Suprapubic skin (tissue), 4 donors: ENCODE measurements at places on chromosomes 6 and 20.

DNA sequence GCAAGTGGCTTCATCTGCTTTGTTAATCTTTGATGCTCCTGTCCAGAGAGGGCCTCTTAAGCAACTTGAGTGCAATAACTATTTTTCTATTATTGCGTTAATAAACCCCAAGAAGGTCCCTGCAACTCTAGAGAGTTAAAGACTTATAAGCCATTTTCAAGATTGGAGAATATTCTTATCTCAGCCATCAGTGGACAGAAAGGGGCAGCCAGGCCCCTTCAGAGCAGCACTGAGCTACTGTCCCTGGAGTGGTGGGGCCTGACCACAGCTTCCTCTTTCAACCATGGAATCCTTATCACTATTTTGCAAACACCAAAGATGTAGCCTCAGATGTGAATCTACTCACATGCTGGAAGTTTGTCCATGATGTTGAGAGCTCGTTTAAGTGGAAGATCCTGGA, 2.8 kb upstream of the MAS1L start:
- no peak for DNase-seq
- H3K27ac ChIP-seq, result no peak overlapping the region
- H3K4me1 ChIP-seq, result no peaks in the 10 kb centered on the region
- no peak overlapping the region for H3K4me3 ChIP-seq

GRCh38 chr6:64034910-64035655, 399.5 kb downstream of the PHF3 start:
- no peak overlapping the region for H3K4me3 ChIP-seq
- no peaks in the 10 kb centered on the region for H3K27me3 ChIP-seq
- H3K36me3 ChIP-seq, result no peaks in the 10 kb centered on the region
- H3K4me1 ChIP-seq, result no peaks in the 10 kb centered on the region
- no peak overlapping the region for H3K27ac ChIP-seq

GRCh38 chr6:32047855-32048766, 9.9 kb downstream of the CYP21A2 start:
- no peaks in the 10 kb centered on the region for H3K27me3 ChIP-seq
- peak overlapping the region; percentile 93 for H3K27ac ChIP-seq
- peaks cover 6% of the 10 kb centered on the region for H3K36me3 ChIP-seq
- DNase-seq, result peak; percentile 85
- H3K4me3 ChIP-seq, result no peak overlapping the region

GRCh38 chr6:166724576-166724975, 97.5 kb upstream of the RPS6KA2 start:
- H3K36me3 ChIP-seq, result no peaks in the 10 kb centered on the region
- no peak for DNase-seq
- no peaks in the 10 kb centered on the region for H3K4me1 ChIP-seq
- no peak overlapping the region for H3K4me3 ChIP-seq
- H3K27me3 ChIP-seq, result peaks cover 6% of the 10 kb centered on the region
- H3K27ac ChIP-seq, result no peak overlapping the region

- no peak overlapping the region for H3K27ac ChIP-seq
- H3K36me3 ChIP-seq, result no peaks in the 10 kb centered on the region
- peaks cover 23% of the 10 kb centered on the region for H3K27me3 ChIP-seq
- no peak overlapping the region for H3K4me3 ChIP-seq
- no peak for DNase-seq
Observed at GRCh38 chr6:38813041-38813823, 98.1 kb downstream of the DNAH8 start.

GRCh38 chr20:61953037-61954021, 112.4 kb downstream of the TAF4 start:
- H3K4me1 ChIP-seq, result no peaks in the 10 kb centered on the region
- peaks cover 36% of the 10 kb centered on the region for H3K27me3 ChIP-seq
- H3K36me3 ChIP-seq, result no peaks in the 10 kb centered on the region

- no peak overlapping the region for H3K27ac ChIP-seq
- H3K27me3 ChIP-seq, result no peaks in the 10 kb centered on the region
- H3K4me3 ChIP-seq, result no peak overlapping the region
- H3K4me1 ChIP-seq, result peaks cover 3% of the 10 kb centered on the region
- DNase-seq, result no peak
- H3K36me3 ChIP-seq, result no peaks in the 10 kb centered on the region
Observed at GRCh38 chr6:53573299-53573698, 28.4 kb upstream of the GCLC start.

- H3K27me3 ChIP-seq, result no peaks in the 10 kb centered on the region
- no peak for DNase-seq
- H3K4me1 ChIP-seq, result peaks cover 13% of the 10 kb centered on the region
Observed at GRCh38 chr20:63937596-63937995, 18.6 kb downstream of the UCKL1 start.

DNA sequence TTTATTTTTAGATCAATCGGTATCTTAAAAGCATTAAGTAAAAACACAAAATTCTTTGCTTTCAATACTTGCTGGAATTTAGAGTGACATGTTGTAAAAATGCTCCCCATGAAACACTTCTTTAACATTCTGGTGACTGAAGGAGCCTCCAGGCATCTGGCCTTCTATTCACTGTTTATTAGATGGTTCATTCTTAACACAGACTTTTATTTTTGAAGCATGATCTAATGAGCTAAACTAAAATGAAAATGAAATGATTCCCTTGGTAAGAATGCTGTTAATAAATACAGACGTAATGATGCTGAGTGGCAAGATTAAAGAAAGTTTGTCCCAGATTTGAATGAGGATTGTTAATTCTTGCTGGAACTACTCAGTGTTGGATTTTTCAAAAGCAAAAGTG, 698.4 kb downstream of the TENT5A start:
- no peak overlapping the region for H3K27ac ChIP-seq
- H3K4me3 ChIP-seq, result no peak overlapping the region
- H3K36me3 ChIP-seq, result no peaks in the 10 kb centered on the region
- H3K27me3 ChIP-seq, result no peaks in the 10 kb centered on the region

DNA sequence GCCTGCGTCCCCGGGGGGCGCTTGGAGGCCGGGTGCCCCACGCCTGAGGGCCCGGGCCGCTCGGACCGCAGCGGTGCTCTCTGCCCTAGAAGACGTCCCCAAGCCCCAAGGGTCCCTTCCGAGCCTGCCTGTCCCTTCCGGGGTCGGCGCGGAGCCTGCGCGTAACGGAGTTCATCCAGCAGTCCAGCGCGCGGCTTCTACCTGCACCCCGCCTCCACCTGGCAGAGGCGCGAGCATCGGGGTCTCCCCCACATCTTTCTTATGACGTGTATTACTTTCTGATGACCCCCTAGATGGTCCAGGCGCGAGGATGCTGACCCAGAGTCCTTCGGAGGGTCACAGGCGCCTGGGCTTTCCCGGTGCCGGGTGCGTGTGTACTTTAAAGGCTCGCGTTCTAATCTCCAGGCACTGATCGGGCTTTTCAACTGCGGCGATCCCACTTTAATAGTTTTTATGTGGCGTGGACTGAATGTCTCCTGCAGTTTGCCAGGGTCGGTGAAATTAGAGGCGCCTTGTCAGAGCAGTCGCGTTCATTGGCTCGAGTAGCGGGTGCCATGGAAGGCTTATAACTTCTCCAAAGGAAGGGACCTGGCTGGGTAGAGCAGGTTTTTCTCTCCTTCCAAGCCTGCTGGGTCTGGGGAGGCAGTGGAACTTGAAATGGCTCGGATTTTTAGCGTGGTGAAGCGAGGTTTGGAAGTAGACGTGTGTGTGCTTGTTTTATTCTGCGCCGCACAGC, 912 bp downstream of the EYA4 start:
- DNase-seq, result no peak
- H3K36me3 ChIP-seq, result no peaks in the 10 kb centered on the region
- peaks cover 26% of the 10 kb centered on the region for H3K4me1 ChIP-seq
- peak overlapping the region; percentile 48 for H3K4me3 ChIP-seq

- peak overlapping the region; percentile 68 for H3K27ac ChIP-seq
- no peak for DNase-seq
- H3K4me1 ChIP-seq, result no peaks in the 10 kb centered on the region
- no peak overlapping the region for H3K4me3 ChIP-seq
- H3K27me3 ChIP-seq, result no peaks in the 10 kb centered on the region
Observed at GRCh38 chr6:112298816-112299281, 44.5 kb upstream of the LAMA4 start.

GRCh38 chr6:138689849-138690248, 83.7 kb upstream of the CCDC28A start:
- peak overlapping the region; percentile 38 for H3K27ac ChIP-seq
- H3K4me3 ChIP-seq, result no peak overlapping the region
- peaks cover 37% of the 10 kb centered on the region for H3K4me1 ChIP-seq
- H3K36me3 ChIP-seq, result no peaks in the 10 kb centered on the region
- no peak for DNase-seq

DNA sequence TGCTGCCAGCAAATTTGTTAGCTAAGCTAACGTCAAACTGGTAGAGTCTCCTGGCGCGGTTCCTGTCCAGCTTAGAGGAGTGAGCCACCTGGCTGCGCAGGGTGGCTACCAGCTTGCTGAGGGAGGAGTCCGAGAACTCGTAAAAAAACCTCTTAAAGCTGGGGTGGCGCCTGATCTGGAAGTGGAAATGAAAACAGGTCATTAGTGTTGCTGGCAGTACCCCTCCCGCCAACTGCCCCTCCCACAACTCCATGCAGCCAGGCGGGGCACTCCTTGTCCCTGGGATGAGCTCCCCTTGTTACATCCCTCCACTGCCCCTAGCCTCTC, 17.3 kb downstream of the BNIP5 start:
- H3K4me3 ChIP-seq, result no peak overlapping the region
- H3K4me1 ChIP-seq, result no peaks in the 10 kb centered on the region
- no peak overlapping the region for H3K27ac ChIP-seq
- DNase-seq, result no peak
- H3K27me3 ChIP-seq, result no peaks in the 10 kb centered on the region
- no peaks in the 10 kb centered on the region for H3K36me3 ChIP-seq

- DNase-seq, result no peak
- no peaks in the 10 kb centered on the region for H3K27me3 ChIP-seq
- no peak overlapping the region for H3K4me3 ChIP-seq
- peaks cover 37% of the 10 kb centered on the region for H3K4me1 ChIP-seq
Observed at GRCh38 chr20:57999465-58000111, 228.9 kb downstream of the ANKRD60 start.

- no peak for DNase-seq
- H3K4me3 ChIP-seq, result no peak overlapping the region
- no peaks in the 10 kb centered on the region for H3K4me1 ChIP-seq
- H3K27ac ChIP-seq, result no peak overlapping the region
Observed at GRCh38 chr6:135759831-135760230, 91.7 kb upstream of the PDE7B start.

DNA sequence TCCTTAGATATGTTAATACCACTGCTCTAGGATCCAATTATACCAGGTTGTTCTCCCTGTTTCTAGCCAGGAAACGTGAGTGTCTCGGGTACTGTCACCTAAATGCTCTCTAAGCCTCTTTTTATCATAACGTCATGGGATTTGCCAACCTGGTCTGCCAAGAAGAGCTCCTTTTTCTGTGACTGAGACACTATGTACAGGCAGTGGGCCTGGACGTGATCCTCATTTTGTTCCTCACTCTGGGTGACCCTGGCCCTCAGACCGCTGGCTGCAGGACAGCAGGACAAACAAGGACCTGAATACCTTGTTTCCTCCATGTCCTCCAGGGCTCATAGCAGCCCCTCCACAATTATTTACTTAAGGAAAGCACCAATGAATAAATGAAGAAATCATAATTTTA, 69.1 kb downstream of the CD164 start:
- no peak overlapping the region for H3K27ac ChIP-seq
- H3K36me3 ChIP-seq, result no peaks in the 10 kb centered on the region
- no peaks in the 10 kb centered on the region for H3K27me3 ChIP-seq
- DNase-seq, result no peak
- no peak overlapping the region for H3K4me3 ChIP-seq

GRCh38 chr20:48467622-48468021, 360.2 kb downstream of the PREX1 start:
- no peak overlapping the region for H3K4me3 ChIP-seq
- H3K27ac ChIP-seq, result no peak overlapping the region
- no peaks in the 10 kb centered on the region for H3K36me3 ChIP-seq
- peaks cover 13% of the 10 kb centered on the region for H3K27me3 ChIP-seq

- no peak for DNase-seq
- H3K4me1 ChIP-seq, result no peaks in the 10 kb centered on the region
Observed at GRCh38 chr6:165456286-165456685, 146.9 kb upstream of the C6orf118 start.

DNA sequence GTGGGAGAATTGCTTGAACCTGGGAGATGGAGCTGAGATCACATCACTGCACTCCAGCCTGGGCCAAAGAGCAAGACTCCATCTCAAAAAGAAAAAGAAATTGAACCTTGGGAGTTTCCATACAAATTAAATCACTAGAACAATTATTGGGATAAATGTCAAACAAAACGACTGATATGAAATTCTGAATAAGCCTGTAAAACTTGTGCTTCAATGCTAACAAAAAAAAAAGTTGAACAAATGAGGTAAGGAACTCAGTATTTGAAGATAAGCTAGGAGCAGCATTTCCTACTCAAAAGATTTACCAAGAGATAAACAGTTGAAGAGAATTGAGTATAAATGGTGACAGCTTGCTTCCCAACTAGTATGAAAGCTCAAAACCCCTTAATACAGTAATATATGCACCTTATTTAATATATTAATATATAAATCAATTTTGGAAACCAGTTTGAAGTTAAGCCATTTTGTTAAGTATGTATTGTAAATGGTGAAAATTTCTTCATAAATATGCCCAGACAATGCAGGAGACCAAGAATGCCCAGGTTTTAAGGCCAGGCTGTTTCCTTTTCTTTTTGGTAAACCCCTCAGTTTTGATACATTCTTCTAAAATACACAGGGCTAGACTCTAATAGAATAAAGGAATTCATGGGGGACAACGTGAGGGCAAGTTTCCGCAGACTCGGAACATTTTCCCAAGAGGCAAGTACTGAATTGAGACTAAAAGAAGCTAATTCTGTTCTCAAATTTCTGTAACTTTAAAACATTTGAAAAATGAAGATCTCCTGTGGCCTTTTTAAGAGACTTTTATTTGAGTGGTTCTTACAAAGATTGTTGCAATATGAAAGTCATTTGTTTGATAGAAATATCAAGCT, 3.9 kb downstream of the ROMO1 start:
- H3K4me1 ChIP-seq, result peaks cover 19% of the 10 kb centered on the region
- peaks cover 56% of the 10 kb centered on the region for H3K36me3 ChIP-seq
- no peak overlapping the region for H3K4me3 ChIP-seq
- DNase-seq, result no peak

- no peaks in the 10 kb centered on the region for H3K36me3 ChIP-seq
- DNase-seq, result no peak
- no peak overlapping the region for H3K4me3 ChIP-seq
- no peaks in the 10 kb centered on the region for H3K27me3 ChIP-seq
Observed at GRCh38 chr20:14664101-14664500, 326.7 kb upstream of the FLRT3 start.

GRCh38 chr6:30344191-30344867, 627 bp upstream of the RPP21 start:
- H3K4me1 ChIP-seq, result peaks cover 12% of the 10 kb centered on the region
- H3K27me3 ChIP-seq, result no peaks in the 10 kb centered on the region
- H3K4me3 ChIP-seq, result peak overlapping the region; percentile 63
- no peak overlapping the region for H3K27ac ChIP-seq
- H3K36me3 ChIP-seq, result peaks cover 41% of the 10 kb centered on the region
